ENCODE measurements at places on chromosomes 13 and 19. TPM values are rescaled to one million over a fixed set of nuclear protein-coding genes. Genes with fewer than 3 reads are reported as not detected.

The PLIN5 gene
- 0.59 TPM for total RNA-seq

The THSD8 gene
- total RNA-seq, result not detected

The ZNF667 gene
- total RNA-seq, result 8.8 TPM

The SIX5 gene
- total RNA-seq, result 28.0 TPM

The NBEA gene
- total RNA-seq, result 2.0 TPM

The DNAAF3 gene
- 0.34 TPM for total RNA-seq
